Thoracic aorta (tissue), 2 donors: ENCODE measurements at places on chromosomes 3 and 15. TPM values are rescaled to one million over a fixed set of nuclear protein-coding genes. Genes with fewer than 3 reads are reported as not detected.

The BUB1B gene
- 0.41 TPM for total RNA-seq

The GTF2E1 gene
- 6.8 TPM for total RNA-seq

The VWA5B2 gene
- total RNA-seq: not detected

GRCh38 chr3:159925248-159925647 is 63.4 kb upstream of the IL12A start:
- DNase-seq: no peak

DNA sequence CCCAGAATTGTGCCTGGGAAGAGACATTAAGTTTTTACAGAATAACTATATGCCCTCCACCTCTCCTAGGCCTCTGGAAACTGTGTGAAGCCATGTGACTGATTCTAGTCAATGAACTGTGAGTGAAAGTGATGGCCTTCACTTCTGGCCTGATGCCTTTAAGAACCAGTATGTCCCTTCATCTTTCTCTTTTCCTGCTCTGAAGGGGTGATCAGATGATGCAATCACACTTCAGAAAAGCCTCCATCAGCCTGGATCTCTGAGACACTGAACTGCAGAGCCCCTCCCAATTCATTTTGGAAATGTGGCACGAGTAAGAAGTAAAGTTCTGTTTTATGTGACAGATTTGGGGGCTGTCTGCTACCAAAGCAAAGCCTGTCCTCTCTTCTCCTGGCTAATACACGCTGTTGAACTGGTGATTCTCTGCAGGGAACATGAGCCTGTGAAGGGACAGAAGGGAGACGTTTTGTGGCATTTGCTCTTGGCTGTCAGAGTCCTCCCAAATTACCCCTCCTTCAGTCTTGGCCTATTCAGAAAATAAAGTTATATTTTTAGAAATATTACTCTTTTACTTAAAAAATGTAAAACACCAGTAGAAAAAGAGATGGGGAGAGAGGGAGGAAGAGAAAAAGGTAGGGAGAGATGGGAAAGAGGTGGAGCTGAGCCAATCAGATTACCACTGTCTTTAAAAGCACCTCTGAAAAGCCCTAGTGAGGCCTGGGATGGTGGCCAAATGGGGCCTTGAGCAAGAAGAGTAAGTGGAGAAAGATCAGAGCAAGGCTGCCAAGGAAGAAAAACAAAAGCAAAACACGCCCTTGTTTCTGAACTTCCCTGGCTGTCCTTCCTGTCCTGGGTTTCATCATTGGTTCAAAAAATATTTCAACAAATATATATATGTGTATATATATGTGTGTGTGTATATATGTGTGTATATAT is 40.9 kb upstream of the RYK start:
- no peak for DNase-seq

- no peak for DNase-seq
Observed at GRCh38 chr15:91357486-91357885, 257.4 kb downstream of the SV2B start.
